ENCODE measurements at places on chromosomes 3 and 15. TPM values are rescaled to one million over a fixed set of nuclear protein-coding genes. Genes with fewer than 3 reads are reported as not detected.

The SEMA3G gene
- 44.4 TPM for polyA plus RNA-seq

The ZNF660 gene
- 8.2 TPM for polyA plus RNA-seq

The CD96 gene
- polyA plus RNA-seq: 2.3 TPM

The CD200R1 gene
- 1.1 TPM for polyA plus RNA-seq

- no peak for DNase-seq
These were observed 118.3 kb upstream of the NEO1 start for GRCh38 chr15:72933976-72934375.

GRCh38 chr3:74624301-74624700 is 9.8 kb upstream of the CNTN3 start:
- no peak for DNase-seq

DNA sequence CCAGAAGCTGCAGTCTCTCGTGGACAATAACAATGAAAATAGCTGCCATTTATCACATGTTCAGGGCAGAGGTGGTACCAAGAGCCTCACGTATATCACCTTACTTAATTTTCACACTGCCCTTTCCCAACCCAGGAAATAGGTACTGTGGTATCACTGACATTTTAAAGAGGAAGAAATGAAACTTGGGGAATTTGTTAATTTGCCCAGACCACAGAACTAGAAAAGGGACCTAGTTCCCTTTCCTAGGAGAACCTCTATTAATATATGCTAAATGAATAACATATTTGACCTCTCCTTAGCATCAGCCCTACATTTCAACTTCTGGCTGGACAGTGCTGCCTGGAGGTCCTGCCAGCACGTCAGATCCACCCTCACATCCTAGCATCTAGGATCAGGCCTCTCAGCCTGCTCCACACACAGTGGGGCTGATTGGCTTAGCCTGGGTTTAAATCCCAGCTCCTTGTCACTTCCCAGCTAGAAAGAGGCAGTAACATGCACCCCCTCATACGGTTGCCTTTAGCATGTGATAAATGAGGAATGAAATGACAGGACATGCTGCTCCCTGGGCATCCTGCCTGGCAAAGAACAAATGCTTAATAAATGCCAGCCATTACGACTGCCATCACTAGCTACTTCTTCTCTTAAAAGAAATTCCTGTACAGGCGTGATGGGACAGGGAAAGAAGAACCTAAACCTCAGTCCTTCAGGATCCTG is 95.1 kb upstream of the TNFAIP8L3 start:
- no peak for DNase-seq

- DNase-seq: no peak
These were observed 17.0 kb downstream of the CXCR6 start for GRCh38 chr3:45960289-45960688.

GRCh38 chr3:42705058-42705767 is 2.6 kb upstream of the HHATL start:
- DNase-seq: no peak
